Esophagus squamous epithelium (tissue), 5 donors: ENCODE measurements at places on chromosomes 11 and 22.

- no peak for DNase-seq
- peak overlapping the region; percentile 41 for H3K4me3 ChIP-seq
- H3K4me1 ChIP-seq, result peaks cover 52% of the 10 kb centered on the region
- no peaks in the 10 kb centered on the region for H3K36me3 ChIP-seq
- peak overlapping the region; percentile 81 for H3K27ac ChIP-seq
These were observed 2.0 kb downstream of the PDGFB start for GRCh38 chr22:39242595-39243438.

DNA sequence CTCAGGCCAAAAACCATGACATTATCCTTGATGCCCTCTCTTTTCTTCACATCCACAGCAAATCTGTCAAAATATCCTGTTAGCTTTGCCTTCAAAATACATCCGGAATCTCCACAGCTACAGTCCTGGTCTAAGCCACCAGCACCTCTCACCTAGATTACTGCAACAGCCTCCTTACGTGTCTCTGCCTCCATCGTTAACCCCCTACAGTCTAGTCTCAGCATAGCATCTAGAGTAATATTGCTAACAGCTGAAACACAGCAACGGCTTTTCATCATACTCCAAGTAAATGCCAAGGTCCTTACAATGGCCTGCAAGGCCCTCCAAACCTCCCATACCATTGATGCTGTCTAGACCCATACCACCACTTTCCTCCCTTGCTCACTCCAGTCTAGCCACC, 4.4 kb downstream of the TSG101 start:
- no peak overlapping the region for H3K4me3 ChIP-seq
- H3K27me3 ChIP-seq, result no peaks in the 10 kb centered on the region
- no peak overlapping the region for H3K27ac ChIP-seq
- peaks cover 17% of the 10 kb centered on the region for H3K4me1 ChIP-seq
- no peak for DNase-seq

DNA sequence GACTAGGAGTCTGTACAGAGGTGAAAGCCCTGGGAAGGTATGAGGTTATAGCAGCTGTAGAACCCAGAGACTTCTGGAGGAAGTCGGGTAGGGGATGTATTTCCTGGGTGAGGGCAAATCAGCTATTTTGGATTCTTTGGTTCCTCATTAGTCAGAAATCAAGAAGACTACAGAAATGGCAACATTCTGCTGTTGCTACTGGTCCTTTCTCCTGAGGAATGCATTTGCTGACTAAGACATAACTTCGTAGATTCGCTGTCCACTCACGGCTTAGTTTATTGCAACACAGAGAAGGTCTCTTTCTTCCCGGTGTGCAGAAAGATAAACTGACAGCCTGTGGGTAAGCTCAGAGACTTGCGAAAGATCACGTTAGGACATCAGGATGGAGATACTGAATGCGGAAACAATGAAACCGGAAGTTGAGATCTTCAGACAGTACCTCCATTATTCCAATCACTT, 25.3 kb upstream of the SESN3 start:
- no peaks in the 10 kb centered on the region for H3K27me3 ChIP-seq
- no peaks in the 10 kb centered on the region for H3K36me3 ChIP-seq
- no peak for DNase-seq
- no peak overlapping the region for H3K4me3 ChIP-seq
- no peak overlapping the region for H3K27ac ChIP-seq

DNA sequence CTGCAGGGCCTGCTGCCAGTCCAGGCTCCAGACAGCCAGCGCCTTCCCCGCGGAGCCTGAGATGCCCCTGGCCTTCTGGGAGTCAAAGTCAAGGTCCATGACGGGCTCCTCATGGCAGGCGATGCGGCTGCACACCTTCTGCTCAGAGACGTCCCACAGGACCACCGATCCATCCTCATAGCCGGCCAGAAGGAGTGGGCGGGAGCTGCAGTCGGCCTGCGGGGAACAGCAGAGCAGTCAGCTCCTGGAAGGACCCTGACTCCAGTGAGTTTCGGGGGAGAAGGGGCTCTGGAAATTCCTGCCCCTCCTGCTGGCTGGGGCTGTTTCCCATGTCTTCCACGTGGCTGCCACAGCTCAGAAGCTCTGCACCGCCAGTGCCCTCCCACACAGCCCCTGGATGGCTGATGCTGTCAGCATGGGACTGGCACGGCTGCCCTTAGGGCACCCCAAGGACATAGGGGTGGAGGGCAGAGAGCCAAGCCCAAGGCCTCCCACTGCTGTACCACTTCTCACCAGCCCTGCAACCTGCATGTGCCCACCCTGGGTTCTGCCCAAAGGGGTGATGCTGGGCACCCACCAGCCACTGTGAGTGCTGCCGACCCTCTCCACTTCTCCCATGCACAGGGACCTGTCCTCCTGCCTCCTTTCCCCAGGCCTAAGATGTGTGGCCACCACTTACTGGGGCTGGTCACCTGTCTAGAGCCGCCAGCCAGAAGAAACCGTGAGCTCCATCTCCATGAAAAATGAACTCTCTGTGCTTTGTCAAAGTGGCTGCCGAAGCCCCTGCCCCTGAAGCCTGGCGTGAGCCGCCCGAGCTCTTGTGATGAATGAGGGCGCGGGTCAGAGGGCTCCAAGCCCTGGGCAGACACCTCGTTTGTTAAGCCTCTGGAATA, 41.7 kb downstream of the TBX1 start:
- no peak for DNase-seq
- no peaks in the 10 kb centered on the region for H3K27me3 ChIP-seq
- no peaks in the 10 kb centered on the region for H3K36me3 ChIP-seq
- H3K4me3 ChIP-seq, result no peak overlapping the region

GRCh38 chr22:42947211-42947990, 67.5 kb downstream of the PACSIN2 start:
- DNase-seq, result no peak
- peak overlapping the region; percentile 51 for H3K27ac ChIP-seq
- no peak overlapping the region for H3K4me3 ChIP-seq
- H3K27me3 ChIP-seq, result no peaks in the 10 kb centered on the region

DNA sequence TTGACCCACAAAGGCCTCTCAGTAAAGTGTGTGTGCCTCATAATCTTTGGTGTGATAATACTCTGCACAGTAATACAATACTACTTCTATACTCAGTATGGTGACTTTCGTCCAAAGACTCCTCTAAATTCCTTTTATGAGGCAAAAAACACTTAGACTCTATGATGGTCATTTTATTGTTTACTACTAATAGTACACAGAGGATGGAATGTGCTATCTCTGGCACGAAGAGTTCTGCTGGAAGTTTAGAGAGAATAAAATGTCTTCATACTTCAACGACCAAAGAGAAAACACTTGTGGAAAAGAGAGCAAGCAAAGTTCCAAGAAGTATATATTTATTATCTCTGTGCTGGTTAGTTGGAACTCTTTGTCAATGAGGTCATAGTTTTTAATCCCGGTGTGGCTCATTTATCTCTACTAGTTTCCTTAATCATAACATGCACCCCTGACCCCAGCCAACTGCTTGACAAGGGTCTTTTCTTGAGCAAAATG, 7.5 kb upstream of the CSTF3 start:
- H3K27me3 ChIP-seq, result no peaks in the 10 kb centered on the region
- H3K36me3 ChIP-seq, result no peaks in the 10 kb centered on the region
- no peak overlapping the region for H3K27ac ChIP-seq
- no peak for DNase-seq
- H3K4me1 ChIP-seq, result peaks cover 10% of the 10 kb centered on the region

- no peaks in the 10 kb centered on the region for H3K27me3 ChIP-seq
- no peak overlapping the region for H3K27ac ChIP-seq
- H3K4me1 ChIP-seq, result no peaks in the 10 kb centered on the region
- no peaks in the 10 kb centered on the region for H3K36me3 ChIP-seq
These were observed 24.2 kb downstream of the SULT4A1 start for GRCh38 chr22:43838161-43838560.

GRCh38 chr11:116853461-116854073, 16.1 kb upstream of the APOA1 start:
- no peaks in the 10 kb centered on the region for H3K27me3 ChIP-seq
- H3K27ac ChIP-seq, result peak overlapping the region; percentile 40
- no peak for DNase-seq
- H3K4me1 ChIP-seq, result peaks cover 40% of the 10 kb centered on the region
